Suppressor macrophage treated with lipopolysaccharide for 4 hours (primary cell): ENCODE measurements at places on chromosomes 16 and 17.

DNA sequence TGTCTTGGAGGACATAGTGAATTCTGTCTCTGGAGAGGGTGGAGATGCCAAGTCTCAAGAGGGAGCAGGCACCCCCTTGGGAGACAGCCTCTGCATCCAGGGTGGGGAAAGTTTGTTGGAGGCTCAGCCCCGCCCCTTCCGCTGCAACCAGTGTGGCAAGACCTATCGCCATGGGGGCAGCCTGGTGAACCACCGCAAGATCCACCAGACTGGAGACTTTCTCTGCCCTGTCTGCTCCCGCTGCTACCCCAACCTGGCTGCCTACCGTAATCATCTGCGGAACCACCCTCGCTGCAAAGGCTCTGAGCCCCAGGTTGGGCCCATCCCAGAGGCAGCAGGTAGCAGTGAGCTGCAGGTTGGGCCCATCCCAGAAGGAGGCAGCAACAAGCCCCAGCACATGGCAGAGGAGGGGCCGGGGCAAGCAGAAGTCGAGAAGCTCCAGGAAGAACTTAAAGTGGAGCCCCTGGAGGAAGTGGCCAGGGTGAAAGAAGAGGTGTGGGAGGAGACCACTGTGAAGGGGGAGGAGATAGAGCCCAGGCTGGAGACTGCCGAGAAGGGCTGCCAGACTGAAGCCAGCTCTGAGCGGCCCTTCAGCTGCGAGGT, 5.2 kb downstream of the ZNF646 start:
- no peak for DNase-seq

- no peak for DNase-seq
Observed at GRCh38 chr16:77919761-77920415, 102.5 kb upstream of the CLEC3A start.

DNA sequence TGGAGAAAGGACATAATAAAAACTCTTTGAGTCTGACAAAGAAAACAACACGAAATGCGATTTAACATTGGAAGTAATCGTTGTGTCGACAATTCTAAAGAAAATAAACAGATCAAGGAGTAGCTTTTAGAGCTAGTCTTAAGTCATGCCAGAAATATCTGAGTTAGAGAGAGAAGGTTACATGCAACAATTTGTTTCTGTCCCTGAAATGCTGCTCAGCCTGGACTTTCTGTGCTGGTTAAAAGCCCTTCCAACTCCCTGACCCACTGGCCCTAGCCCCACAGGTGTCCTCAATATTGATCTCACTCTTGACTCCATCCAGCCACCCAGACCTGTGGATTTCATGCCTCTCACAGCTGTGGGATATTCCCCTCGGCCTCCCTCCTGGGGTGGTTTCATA, 33.2 kb upstream of the TEX2 start:
- DNase-seq = no peak

- DNase-seq = no peak
Observed at GRCh38 chr17:13560935-13561334, 40.8 kb downstream of the HS3ST3A1 start.

DNA sequence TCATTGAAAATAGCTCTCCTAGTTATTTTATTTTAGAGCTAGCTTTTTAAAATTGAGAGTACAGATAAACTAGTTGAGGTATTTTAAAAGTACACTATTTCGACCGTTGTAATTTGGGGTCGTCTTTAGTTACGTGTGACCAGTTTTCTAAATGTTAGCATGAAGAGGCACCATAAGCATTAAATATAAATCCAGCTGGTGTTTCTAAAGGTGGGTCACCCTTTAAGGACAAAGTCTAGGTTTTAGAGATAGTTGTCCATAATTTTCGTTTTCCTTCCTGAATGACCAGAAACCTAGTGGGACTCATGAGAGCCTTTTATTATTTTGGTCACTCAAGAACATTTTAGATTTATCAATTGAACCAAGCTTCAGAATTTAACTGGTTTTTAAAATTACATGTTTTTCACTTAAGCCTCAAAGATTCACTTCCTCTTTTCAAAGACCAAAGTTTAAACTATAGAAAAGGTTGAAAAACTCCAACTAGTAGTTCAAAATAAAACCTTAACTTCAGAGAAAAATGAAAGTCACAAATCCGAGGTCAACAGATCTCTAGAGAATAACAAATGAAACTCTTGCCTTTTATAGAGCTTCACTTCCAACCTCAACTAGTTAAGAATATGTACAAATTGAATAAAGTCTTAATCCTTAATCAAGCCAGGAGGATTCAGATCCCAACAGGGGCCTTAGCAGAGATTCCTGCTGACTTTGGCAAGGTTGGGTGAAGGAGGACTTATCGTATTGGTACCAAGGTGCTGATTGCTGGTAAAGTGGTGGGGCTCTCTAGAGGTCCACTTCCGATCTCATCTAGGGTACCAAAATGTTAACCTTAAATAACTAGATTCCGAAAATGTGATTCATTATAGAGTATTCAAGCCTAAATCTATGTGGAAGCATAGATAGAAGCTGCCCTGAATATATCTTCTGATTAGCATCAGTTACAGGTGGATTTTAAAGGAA, 32.5 kb downstream of the PHKB start:
- DNase-seq = peak; percentile 52

DNA sequence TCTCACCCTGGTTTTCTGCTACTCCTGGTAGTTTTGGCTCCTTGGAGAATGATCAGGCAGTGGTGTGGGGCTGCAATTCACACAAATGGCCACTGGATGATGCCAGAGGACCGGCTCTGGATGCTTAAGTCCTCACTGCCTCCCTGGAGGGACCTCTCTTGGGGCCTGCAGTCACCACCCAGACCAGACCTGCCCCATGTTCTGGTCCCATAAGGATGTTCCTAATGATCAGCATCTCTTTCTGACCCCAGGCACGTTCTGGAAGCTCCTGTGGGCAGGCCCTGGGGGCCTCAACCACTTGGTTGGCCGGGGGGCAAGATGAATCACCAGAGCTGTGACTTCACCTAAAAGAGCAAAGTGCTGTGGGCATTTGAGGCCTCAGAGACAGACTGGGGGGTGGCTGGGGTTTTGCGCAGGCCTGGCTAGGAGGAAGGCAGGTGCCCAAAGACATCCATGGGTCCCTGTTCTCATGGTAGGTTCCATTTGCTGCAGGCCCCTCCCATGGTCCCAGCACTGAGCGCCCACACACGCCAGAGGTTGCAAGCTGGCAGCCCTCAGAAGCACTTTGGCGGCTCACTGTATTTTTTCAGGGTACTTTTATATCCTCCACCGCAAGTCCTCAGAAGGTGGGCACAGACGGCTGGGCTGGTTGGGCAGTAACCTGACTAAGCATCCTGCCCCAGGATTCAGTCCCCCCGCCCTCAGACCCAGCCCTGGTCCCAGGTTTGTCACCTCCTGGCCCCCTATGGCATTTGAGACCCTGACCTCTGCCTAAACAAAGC, 53.2 kb downstream of the NT5M start:
- DNase-seq = peak; percentile 81

GRCh38 chr16:10112021-10112420, 70.2 kb downstream of the GRIN2A start:
- DNase-seq = no peak

DNA sequence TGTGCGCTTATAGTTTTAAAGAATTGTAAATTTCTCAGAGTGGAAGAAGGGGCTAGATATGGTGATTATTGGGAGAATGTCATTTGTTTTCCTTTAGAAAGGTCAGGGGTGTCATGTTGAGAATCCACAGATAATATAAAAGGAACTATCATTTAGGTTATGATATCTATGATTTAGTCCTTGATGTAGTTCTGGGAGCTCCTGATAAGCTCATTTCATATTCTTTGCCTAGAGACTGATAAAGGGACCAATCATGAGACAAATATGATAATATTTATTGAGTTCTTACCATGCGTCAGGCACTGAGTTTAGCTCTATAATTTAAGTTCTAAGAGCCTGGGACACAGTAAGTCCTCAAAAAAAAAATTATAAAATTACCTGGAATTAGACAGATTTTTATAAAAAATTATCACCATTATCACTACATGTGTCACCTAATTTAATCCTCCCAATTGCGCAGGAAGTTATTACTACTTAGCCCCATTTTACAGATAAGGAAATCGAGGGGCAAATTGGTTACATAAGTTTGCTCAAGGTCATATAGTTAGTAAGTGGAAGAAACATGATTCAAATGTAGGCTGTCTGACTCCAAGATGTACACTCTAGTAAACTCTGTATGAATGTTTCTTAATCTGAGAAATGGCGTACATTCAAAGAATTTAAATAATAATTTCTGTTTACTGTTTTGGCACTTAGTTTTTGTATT, 2.5 kb downstream of the AATF start:
- no peak for DNase-seq

DNA sequence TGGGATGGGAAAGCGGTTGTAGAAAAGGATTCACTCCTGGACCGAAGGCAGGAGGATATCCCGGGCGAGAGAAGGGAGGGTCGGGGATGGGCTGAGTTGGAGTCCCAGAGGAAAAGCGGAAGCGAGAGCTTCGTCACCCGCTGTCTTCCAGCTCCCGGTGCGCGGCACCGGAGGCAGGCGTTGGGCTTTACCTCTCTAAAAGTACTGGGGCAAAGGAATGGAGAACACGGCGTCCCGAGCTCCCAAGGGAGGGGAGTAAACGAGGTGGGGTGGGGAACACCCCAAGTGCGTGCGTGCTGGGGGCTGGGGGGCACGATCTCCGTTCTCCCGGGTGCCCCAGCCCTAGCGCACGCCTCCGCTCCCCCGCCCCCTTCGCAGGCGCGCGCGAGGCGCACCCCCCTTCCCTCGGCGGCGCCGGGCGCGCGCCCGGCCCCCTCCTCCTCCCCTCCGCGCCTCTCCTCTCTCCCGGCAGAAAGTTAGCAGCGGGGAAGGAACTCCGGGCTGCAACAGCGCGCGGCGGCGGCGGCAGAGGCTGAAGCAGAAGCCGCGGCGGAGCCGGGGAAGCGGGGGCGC, at the start of gene HS3ST4:
TSS of gene HS3ST4 (plus strand) at position 441 of the 573 bp plus-strand sequence.
- peak; percentile 12 for DNase-seq

DNA sequence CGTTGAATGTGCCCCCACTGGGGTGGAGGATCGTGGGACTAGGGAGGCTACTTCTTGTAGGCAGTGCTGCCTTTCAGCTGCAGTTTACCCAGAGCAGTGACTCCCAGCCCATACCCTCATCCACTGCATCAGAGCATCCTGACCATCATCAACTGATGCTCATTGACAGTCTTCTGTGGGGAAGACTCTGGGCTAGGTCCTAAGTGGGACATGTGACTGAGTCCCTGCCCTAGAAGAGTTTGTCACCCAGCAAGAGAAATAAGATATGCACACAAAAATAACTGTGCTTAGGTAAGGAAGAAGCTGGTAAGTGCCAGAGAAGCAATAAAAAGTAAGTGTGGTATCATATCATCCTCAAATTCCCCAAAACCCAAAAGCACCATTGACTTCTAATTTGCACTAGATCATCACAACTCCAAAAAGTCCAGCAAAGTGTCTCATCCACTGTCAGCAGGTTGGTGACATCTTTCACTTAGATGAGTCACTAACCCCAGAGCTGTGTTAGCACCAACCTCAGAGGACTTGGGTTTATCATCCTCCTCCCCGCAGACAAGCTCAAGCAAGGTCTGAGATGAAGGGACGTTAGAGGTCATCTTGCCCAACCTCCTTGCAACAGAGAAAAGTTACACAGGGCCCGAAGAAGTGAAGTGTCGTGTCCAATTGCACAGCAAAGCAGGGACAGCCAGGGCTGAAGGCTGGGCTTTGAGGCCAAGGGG, 99.0 kb downstream of the CCDC182 start:
- DNase-seq = peak; percentile 76

- no peak for DNase-seq
Observed at GRCh38 chr17:46733837-46734475, 84.5 kb downstream of the WNT3 start.

DNA sequence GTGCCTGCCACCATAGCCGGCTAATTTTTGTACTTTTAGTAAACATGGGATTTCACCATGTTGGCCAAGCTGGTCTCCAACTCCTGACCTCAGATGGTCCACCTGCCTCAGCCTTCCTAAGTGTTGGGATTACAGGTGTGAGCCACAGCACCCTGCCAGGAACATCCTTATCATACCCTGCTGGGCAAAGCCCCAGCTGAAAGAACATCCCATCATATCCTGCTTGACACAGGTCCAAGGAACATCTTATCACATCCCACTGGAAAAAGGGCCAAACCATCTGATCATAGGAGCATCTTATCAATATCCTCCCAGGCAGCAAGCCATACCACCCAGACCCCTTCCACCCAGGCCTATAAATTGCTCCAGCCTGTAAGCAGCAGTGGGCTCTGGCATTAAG, 1109.2 kb upstream of the CDH8 start:
- DNase-seq = no peak

DNA sequence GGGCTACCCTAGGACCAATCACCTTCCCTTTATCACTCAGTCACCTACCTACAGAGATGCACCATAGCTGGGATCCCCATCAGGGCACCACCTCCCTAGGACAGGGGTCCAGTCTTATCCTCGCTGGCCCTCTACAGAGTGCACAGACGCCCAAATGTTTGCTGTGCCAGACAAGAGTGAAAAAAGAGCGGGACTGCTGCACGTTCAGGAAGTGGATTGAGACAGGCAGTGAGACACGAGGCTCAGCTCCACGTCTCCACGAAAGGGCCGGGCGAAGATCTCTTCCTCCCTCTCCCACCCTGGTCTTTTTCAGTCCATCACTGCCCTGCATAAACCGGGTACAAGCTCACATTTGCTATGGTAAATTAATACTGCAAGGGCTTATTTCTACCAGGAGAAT, 95.5 kb downstream of the ZFHX3 start:
- no peak for DNase-seq

DNA sequence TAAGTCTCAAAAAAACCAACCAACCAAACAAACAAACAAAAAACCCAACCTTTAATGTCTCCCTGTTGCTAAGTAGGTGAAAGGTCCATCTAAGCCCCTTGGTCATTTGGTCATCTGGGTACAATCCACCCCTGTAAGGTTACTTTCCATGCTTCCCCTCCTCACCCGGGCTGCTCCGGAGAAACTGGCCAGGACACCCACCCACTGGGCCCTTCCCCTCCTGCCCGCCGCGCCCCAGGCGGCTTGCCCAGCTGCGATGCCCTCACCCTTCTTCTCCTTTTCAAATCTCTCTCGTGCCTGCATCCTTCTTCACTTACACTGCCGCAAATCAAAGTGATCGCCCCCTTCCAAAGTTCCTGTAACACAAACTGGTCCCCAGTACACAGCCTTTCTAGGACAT, 2.0 kb downstream of the NTAN1 start:
- DNase-seq = no peak

GRCh38 chr17:51852603-51853002, 305.9 kb downstream of the CA10 start:
- no peak for DNase-seq

- DNase-seq = no peak
Observed at GRCh38 chr16:75078886-75079285, 37.7 kb downstream of the LDHD start.

GRCh38 chr16:55505333-55506015, 3.4 kb upstream of the LPCAT2 start:
- no peak for DNase-seq

DNA sequence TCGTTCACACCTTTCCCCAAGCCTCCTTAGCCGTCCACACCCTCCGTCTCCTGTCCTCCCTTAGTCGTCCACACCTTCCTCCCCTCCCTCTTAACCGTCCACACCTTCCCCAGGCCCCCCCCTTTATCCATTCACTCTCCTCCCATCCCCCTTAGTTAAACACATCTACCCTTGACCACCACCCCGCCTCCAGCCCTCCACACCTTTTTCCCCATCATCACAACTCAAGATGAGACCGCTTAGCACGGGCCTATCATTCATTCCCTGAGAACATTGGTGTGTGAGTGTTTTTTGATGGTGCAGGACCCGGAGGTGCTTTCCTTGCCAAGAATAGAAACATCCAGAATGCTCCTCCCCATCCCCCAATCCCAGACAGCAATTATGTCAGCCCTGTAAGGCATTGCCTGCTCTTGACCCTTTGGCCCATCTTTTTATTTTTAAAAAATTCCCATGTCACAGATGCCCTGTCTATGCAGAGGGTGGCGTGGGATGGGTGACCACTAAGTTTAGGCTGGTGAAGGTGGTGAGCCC, 1.4 kb downstream of the TENT4B start:
- DNase-seq = peak; percentile 20
